GM23248 (cell line): ENCODE measurements at places on chromosomes 7 and 10. TPM values are rescaled to one million over a fixed set of nuclear protein-coding genes. Genes with fewer than 3 reads are reported as not detected.
A peak's percentile ranks its signal among the peaks of the same experiment; 100 is the strongest.

The PLAC9 gene
- 8.8 and 19.6 TPM in 2 replicates for total RNA-seq

The RSPH10B gene
- total RNA-seq = not detected in 2 replicates

GRCh38 chr10:14477408-14477710 is 146.6 kb upstream of the FRMD4A start:
- DNase-seq = peak; percentile 72

The TAF6 gene
- 40.5 and 69.8 TPM in 2 replicates for total RNA-seq

The LIPN gene
- total RNA-seq = not detected in 2 replicates

- no peak for DNase-seq
These were observed 59.8 kb downstream of the RAMP3 start for GRCh38 chr7:45217358-45217757.

DNA sequence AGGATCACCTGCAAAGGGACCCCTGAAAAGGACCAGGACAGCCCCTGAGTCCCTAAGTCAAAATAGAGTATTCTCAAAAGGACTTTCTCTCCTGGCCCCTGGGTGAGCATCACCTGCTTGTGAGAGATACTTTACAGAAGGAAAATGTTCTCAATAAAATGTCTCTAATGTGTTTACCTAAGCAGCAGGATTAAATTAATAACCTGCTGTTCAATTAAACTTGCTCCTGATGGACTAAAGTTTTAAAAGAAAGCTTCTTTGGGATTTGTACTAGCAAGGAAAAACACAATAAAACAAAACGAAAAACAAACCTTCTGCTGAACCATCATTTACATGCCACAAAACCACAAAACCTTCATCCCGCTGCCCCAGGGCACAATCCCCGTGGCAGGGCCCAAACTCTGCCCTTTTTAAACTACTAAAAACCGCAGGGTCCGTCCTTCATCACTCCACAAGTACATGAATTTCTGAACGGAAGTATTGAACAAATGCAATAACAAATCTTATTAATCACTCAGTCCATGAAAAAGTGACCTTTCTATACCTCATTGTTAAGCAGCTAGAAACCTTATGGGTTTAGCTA is 197.7 kb downstream of the TCERG1L start:
- no peak for DNase-seq

GRCh38 chr7:99014113-99014985 is 129.6 kb downstream of the SMURF1 start:
- DNase-seq = no peak

DNA sequence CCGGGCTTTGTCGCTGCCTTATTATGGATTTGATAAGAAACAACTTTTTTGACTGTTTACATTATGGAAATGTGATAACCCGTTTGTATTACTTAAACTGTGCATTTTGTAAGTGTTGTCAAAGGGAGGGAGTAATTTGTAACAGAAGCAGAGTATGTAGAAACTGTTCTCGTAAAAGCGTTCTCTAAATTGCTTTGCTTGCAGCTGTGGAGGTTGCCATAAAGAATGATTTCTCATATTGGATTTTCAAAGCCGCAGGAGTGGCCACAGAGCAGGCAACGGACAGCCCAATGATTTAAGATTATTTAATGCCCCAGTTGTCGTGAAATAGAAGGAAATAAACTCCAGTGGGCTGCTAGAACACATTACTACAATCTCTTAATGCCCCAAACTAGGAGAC is 114.0 kb upstream of the INSYN2A start:
- no peak for DNase-seq

The CFAP58 gene
- total RNA-seq = under 0.01 and 0.22 TPM in 2 replicates
